GM04503 (cell line): ENCODE measurements at places on chromosomes 1 and 21.

- no peak for DNase-seq
Observed at GRCh38 chr1:38997901-38998190, 6.8 kb downstream of the AKIRIN1 start.

DNA sequence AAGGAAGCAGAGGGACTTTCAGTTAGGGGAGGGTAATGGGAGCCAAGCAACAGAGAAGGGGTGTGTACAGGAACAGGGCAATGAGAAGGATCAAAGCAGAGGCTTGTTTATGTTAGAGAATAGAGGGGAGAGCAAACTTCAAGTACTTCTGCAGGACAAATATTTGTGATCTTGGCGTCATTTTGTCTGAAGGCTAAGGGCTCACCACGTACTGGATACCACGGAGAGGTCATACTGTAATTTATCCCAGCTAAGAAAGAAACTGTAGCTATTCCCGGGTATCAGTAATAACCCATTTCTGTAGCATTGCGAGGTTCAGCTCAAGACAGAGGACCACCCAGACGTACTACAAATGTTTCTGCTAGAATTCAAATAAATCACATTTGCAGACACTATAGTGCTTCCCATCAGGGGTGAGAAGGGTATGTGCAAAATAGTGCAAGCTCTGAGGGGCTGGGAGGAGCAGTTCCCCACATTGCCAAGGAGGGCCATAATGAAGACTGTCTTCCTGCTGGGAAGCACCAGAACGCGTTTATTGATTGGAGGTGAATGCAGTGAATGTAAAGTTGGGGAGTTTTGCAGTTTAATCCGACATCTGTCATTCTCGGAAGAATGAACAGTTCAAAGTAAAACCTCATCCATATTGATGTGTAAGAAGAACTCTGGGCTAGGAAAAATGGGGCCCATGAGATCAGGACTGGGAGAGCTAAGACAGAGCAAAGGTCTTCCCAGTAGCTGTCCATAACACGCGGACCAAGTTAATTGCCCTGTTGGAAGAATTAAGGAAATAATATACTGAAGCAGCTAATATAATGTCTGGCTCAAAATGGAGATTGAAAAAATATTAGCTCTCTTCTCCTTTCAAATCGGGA, 136.9 kb downstream of the RWDD3 start:
- DNase-seq: no peak

- DNase-seq: no peak
Observed at GRCh38 chr1:193019442-193020026, 39.6 kb downstream of the UCHL5 start.

DNA sequence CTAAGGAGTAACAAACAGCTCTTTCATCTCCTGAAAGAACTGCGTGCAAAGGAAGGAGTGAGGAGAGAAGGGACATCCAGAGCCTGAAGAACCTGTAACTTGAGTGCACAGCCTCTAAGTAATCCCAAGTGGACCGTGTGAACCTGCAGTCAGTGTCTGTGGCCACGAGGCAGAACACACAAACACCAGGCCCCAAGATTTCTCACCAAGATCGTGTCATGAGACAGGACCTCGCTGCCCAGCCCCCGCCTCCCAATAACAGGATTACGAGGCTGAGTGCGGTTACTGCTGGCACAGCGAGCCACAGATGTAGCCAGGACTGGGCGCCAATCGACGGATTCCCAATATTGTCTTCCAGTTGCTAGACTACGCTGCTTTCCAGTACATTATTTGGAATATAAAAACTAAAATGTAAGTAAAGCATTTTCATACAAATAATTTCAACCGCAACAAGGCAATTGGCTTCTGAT, 101.3 kb upstream of the SLC25A33 start:
- DNase-seq: no peak

- no peak for DNase-seq
Observed at GRCh38 chr1:92466683-92467352, 19.9 kb downstream of the GFI1 start.

DNA sequence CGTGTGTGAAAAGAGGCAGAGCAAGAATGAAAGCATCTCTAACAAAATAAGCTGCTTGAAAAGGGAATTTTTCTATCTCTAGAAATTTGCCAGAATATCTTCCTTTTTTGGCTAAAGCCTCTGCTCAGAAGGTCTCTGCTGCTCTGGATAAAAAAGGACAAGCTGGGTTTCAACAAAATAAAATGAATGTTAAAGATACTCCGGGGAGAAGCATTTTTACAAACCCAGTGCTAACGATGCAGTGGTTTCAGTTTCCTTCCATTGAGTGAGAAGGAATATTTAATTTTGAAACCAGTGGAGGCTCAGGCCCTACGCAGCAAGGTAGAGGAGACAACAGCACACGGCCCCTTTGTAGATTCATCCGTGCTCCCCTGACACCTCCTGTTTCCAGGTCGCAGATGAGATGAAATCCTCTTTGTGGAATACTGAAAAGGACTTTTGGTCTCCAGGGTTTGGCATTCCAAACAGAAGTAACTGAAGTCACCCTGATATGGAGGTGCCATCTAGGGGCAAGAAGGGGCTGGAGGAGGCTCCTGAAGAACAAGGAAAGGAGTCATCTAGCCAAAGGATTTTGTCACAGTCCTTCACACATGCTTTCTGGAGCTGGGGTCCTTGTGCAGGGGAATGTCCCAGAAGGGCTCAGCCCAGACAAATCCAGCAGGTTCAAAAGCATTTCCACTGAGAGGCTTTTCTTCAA, 65.7 kb upstream of the SYT6 start:
- no peak for DNase-seq

- no peak for DNase-seq
Observed at GRCh38 chr1:90854397-90854924, 137.4 kb upstream of the BARHL2 start.

GRCh38 chr1:172134087-172134731, 286.3 kb upstream of the C1orf105 start:
- DNase-seq: no peak

DNA sequence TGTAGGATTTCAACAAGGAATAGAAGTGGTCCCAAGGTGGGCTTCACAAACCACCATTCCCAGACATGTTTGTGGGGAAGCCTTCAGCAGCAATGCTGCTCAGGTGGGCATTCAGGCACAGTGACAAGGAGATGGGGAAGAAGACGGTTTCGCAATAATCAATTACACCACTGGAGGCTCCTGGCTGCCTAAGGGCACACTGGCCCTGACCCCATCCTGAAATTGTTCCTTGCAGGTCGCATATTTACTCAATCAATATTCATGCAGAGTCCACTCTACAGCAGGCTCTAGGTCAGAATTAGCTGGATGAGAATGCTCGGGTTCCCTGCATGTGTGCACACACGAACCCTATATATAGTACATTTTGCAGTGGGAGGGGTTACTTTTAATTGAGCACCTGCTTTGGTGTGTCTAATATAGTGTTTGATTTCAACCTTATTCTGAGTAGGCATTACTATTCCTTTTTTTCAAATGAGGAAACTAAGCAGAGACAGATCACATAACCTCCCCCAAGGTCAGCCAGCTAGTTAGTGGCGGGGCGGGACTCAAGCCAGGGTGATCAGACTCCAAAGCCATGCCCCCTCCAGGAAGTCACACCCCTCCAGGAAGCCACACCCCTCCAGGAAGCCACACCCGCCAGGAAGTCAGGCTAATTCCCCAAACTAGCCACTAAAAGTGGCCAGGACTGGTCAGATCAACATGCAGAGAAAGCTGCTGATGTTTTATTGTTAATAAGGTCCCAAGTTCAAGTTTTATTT, 106.5 kb downstream of the HLCS start:
- no peak for DNase-seq

DNA sequence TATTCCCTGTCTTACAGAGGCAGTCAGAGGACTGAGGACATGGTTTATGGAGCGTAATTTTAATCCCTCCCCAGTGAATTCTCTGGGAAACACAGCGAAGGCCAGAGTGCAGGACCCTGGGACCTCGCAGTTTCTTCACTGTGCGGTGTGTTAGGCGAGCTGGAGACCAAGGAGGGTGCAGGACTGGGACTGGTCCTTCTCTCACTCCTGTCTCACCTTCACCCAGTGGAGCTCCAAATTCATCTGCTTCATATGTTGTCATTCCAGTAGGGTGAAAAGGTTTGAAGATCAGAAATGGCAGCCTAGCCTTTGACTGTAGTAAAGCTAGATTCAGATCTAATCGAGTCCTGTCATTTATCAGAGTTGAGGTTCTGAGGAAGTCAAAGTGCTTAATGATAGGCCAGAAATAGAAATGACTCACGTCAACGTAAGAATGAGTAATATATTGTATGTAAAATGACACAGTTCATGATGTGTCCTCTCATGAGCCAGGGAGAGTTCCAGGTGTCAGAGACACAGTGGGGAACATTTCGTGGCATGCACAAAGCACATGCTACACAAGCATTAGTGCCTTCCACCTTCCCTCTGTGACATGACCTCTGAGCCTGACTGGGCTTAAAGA, 647.5 kb downstream of the SMYD3 start:
- DNase-seq: no peak

DNA sequence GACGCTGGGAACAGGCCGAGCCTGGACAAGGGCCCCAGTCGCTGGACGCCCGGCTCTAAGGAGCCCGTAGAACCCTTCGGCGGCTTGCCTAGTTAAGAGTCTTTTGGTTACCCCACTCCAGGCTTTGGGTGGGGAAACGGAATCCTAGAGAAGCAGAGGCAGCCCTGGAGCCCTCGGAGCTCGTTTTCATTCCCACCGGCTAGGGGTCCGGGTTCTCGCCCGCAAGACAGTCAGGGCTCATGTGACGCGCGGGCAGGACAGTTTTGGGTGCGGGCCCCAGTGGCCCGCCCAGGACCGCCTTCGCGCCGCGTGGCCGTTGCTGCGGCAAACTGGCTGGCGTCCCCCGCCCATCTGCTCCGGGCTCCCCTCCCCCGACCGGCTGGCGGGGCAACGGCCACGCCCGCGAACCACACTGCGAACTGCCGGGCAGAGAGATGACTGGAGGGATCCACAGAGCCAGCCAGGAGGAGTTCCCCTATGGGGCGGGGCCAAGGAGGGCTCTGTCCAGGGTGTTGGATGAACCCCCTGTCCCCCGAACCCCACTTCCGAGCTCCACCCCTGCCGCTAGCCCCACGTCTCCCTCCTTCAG, 829 bp upstream of the HES2 start:
- no peak for DNase-seq

DNA sequence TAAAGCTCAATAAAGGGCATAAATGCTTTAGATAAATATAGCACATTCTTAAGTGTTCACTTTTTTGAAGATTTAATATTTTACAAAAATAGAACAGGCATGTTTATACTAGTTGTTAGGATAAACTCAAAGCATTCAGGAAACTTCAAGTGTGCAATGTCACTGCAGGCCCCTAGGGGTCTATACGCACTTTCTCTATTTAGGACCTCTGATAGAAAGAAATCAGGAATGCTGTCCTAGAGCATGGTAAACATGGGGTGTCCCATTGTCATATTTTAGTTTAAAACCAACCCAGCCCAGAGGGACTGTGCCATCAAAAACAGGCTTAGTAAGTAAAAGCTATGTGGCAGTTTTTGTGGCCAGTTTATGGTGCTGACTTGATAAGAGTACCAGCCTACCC, 102.2 kb downstream of the BARHL2 start:
- no peak for DNase-seq

GRCh38 chr1:158285756-158286241, 3.9 kb upstream of the CD1C start:
- DNase-seq: no peak

- no peak for DNase-seq
Observed at GRCh38 chr1:22594396-22594795, 31.1 kb downstream of the EPHA8 start.

DNA sequence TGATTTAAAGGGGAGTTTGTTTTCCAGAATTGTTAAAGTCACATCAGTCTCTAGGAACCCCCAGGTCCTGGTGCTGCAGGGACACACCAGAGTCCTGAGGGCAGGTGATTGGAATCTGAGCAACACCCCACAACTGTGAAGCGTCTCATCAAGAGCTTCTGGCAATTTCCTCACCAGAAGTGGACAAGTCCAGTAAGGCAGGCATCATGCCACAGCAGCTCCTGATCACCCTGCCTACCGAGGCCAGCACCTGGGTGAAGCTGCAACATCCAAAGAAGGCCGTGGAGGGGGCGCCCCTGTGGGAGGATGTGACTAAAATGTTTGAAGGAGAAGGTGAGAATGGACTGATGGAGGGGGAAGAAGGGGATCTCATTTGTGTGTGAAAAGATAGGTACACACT, 2.1 kb downstream of the ZFP69 start:
- DNase-seq: no peak

- DNase-seq: no peak
Observed at GRCh38 chr21:23960769-23961168, 1646.5 kb downstream of the MRPL39 start.

DNA sequence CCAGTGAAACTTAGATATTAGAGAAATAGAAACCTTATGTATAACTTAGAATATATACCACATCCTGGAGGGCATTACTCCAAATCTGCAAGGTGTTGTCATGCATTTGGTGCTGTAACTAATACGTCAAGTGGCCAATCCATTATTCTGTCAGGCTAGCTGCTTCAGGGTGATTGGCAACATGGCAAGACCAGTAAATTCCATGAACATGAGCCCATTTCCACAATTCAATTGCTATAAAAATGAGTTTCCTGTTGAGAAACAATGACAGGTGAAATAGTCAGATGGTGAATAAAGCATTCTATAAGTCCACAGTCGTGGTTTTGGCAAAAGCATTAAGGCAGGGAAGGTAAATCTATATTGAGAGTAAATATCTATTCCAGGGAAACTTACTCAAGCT, 566.0 kb downstream of the ADGRL2 start:
- no peak for DNase-seq

GRCh38 chr1:205545001-205545919, 40.8 kb downstream of the CDK18 start:
- DNase-seq: no peak

DNA sequence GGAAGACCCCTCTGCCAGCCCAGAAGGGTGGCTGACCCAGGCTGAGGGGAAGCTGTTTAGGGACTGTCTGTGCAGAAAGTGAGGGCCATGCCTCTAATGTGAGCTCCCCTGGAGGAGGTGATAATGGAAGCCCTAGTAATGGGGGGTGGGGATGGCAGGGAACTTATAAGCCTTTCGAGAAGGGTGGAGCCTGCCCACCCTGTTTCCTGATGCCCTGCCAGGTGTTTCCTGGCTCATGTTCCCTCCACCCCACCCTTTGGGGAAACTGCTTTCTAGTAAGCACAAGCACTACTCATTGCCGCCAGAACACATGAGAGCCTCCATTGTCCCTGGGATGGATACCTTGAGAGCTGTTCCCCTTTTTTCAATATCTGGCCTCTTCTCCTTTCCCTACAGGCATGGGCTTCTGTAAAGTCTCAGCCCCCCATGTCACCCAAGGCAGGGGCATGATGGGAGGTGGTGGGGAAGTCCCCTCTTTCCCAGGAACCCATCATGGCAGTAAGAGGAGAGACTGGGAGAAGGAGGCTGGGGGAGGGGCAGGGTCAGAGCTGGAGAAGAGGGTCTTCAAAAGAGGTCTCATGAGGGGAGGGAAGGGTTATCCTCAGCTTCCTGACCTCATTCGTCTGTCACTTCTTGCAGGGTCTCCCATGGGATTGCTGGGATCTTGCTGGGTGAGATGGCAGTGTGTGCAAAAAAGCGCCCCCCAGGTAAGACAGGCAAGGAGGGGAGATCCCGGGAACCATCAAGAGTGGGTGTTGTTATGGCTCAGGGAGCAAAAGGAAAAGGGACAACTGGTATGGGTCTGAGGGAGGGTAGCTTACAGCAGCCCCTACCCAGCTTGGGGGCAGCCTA, 2.4 kb downstream of the ATP8B2 start:
- DNase-seq: no peak

- no peak for DNase-seq
Observed at GRCh38 chr21:36751383-36751782, 52.5 kb downstream of the SIM2 start.
